ENCODE measurements at places on chromosomes 7 and 10.

DNA sequence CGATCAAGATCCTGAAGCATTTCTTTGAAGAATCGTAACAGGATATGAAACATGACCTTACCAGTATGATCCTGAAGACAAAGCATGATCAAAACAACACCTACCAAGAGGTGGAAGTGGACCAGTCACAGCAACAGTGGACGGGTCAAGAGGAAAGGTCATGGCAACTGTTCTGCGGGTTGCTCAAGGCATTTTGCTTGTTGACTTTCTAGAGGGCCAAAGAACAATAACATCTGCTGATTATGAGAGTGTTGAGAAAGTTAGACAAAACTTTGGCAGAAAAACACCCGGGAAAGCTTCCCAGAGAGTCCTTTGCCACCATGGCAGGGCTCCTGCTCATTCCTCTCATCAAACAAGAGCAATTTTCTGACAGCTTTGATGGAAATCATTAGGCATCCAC, 65.6 kb upstream of the LRRC18 start:
- ATAC-seq, result no peak

- no peak for ATAC-seq
Observed at GRCh38 chr10:55782181-55782580, 578.9 kb downstream of the ZWINT start.

DNA sequence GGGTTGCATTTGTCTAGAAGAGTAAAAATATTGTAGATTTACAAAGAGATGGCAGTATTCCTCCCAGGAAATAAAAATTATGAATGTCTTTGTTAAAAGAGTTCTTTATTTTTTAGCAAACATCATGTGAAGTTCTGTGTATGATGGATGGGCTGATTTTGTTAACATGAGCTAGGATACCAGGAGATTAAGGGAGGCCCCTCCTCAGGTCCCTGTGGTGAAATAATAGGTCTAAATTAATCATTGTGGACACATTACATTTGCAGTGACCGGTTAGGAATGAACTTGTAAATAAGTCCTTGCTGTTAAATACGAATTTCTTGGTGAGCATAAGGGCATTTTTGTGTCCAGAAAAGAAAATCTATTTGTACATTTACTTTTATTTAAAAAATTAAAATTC, 339.4 kb upstream of the PHF14 start:
- no peak for ATAC-seq

- no peak for ATAC-seq
Observed at GRCh38 chr7:108246227-108246837, 116.2 kb upstream of the LAMB4 start.

- ATAC-seq, result no peak
Observed at GRCh38 chr10:122630526-122630925, 69.1 kb downstream of the C10orf120 start.

- ATAC-seq, result peak; percentile 32
Observed at GRCh38 chr7:95608359-95609173, 12.2 kb upstream of the PDK4 start.

DNA sequence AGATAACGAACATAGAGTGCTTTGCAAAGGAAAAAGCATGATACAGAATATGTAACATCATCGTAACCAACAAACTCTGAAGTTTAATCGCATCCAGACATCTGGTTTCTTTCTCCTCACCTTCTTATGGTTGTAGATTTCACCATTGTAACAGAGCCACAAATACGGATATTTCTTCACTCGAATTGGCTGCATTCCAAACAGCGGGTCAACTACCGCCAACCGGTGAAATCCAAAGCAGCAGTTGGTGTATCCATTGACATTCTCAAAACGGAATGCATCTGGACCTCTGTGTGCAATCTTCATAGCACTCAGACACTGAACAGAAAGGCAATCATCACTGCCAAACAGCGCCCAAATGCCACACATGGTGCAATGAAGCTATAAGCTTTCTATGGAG, 3.4 kb downstream of the ASNS start:
- no peak for ATAC-seq

DNA sequence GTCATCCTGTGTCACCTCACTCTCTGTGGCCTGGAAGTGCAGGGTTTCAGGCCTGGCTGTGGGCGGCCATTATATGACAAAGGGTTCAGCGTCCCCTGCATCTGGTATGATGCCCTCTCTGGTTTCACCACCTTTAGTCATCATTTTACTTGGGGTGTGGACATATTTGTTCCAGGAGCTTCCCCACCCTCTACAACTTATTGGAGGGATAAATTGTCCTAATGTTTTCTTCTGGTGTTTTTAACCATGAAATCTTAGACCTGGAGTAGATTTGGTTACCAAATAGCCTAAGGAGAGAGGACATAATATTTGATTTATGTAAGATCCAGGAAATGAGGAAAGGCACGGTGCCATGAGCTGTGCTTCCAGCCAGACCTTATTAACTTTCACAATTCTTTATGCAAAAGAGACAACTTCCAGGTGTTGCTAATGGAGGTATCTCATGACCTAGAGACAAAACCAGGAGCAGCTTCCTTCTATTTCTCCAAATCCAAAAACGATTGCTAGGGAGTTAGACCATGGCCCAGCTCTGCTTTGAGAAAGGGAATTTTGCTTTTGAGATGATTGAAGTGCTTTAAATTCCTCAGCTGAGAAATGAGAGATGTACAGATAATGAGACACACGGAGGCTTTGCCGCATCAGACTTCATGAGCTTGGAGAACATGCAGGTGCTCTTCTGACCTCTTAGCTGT, 20.9 kb downstream of the WBP1L start:
- no peak for ATAC-seq

GRCh38 chr10:71290331-71290730, 28.7 kb upstream of the SLC29A3 start:
- ATAC-seq, result no peak

DNA sequence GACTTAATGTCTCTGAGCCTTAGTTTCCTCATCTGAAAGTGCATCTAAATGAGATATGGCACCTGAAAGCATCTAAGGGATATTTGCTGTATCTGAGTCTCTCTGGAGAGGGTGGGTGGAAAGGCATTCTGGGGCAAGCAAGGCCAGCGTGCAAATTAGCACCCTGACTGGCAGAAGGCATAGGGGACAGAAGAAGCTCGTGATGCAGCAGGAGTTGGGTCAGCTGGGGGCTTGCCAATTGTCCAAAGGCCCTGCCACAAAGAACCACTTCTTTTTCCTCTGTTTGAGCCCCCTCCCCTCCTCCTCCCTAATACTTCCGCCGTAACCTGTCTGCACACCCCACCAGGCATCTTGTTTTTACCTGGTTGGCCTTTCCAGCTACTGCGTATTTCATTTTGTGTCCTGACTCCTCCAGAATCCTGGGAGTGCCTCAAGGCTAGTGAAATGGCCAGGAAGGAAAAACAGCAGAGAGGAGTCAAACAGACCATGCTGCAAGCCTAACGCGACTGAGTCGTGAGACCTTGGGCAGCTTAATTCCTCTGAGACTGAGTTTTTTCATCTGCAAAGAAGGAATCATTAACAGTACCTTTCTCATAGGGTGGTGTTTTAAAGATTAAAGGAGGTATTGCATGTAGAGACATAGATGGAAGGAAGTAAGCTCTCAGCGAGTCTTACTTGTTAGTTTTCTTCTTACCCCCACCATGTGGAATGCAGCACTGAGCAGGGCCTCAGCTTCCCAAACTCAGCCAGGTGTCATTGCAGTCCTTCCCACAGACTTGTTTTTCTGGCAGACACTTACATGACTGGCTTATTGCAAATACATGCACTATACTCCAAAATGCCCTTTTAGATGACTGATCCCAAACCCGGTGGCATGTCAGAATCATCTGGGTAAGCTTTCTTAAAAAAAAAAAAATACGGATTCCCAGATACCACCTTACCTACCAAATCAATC, 49.1 kb upstream of the MXI1 start:
- no peak for ATAC-seq

- ATAC-seq, result peak; percentile 33
Observed at GRCh38 chr10:93376372-93377293, 105.5 kb downstream of the MYOF start.

DNA sequence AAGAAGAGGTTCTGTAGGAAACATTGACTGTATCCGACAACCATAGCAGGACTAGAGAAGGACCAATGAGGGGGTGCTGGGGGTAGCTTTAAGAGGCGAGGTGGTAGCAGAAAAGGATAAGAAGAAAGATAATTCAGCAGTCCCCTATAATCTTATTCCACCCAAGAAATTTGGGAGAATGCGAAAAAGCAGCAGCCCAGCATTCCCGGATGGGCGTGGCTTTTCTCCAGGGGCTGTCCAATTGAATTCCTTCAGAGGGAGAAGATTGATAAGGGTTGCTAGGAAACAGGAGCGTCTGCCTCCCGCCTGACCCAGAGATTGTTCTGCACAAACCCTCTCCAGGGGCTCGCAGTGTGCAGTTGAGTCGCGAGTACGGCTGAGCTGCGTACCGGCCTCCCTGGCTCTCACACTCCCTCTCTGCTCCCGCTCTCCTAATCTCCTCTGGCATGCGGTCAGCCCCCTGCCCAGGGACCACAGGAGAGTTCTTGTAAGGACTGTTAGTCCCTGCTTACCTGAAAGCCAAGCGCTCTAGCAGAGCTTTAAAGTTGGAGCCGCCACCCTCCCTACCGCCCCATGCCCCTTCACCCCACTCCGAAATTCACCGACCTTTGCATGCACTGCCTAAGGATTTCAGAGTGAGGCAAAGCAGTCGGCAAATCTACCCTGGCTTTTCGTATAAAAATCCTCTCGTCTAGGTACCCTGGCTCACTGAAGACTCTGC, at the start of gene GRM3:
GRM3 (plus strand) TSS at position 349 of the 721 bp plus-strand sequence. CDS start 121,237 bp downstream, outside the sequence.
- ATAC-seq, result no peak

GRCh38 chr10:35391153-35391953, 55.0 kb downstream of the CCNY start:
- ATAC-seq, result no peak

- ATAC-seq, result no peak
Observed at GRCh38 chr10:12615296-12616220, 266.2 kb downstream of the CAMK1D start.

GRCh38 chr10:106795619-106796018, 368.9 kb downstream of the SORCS1 start:
- ATAC-seq, result no peak

- peak; percentile 90 for ATAC-seq
Observed at GRCh38 chr7:6272481-6273323, at the start of gene CYTH3. CYTH3 (minus strand) TSS chr7:6272624; CDS start chr7:6272507, 117 bp downstream.

GRCh38 chr7:16984375-16984774, 102.6 kb upstream of the AGR3 start:
- ATAC-seq, result no peak

DNA sequence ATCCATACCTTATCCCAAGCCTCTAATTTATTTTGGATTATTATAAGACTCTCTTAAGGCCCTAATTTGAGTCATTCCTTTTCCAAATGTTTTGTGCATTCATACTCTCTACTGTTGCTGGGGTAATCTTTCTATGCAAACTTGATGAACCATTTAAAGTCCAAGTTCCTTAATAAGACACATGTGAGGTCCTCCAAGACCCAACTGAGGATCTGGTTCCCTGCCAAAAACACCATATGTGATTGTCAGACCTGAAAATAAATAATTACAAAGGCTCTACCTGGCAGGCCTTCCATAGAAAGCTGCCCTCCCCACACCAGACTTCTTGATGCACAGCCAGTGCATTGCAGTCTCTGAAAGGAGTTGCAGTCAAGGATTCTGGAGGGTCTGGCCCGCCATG, 257.9 kb upstream of the AKR1E2 start:
- ATAC-seq, result no peak

GRCh38 chr7:105267244-105267643, 121.5 kb downstream of the SRPK2 start:
- no peak for ATAC-seq

DNA sequence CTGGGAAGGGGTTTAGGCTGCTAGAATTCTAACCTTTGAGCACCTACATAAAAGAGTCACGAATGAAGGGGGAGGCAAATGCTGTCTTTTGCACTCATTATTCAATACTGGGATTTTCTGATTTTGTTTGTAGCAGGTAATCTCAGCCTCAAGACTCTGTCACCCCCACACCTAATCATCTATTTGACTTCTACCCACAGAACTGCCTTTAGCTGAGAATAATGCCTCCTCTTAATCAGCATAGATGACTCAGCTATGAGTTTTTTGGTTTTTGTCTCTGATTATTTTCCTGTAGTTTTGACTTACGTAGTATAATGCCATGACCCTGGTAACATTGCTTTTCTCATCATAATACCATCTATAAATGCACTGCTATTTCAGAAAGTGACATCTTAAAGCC, 42.7 kb upstream of the CACNB2 start:
- peak; percentile 24 for ATAC-seq

- ATAC-seq, result no peak
Observed at GRCh38 chr10:119409906-119410305, 132.6 kb downstream of the RGS10 start.

DNA sequence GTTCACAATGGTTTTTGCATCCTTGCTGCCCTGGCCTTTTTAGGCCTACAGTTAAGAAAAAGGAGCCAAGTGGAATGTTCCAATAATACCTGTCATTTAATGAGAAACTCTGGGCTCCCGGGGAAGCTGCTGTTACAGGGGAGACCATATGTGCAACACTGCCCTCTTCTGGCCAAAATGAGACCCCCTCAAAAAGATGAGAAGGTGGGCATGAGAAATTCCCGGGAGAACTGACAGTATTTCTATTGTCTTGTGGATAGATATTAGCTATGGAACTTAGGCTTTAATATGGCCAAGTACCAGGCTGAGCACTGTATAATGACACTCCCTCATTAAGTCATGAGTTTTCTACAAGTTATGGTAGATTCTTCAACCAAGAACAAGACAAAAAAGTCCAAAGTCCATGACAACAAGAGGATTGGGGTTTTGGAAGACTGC, 99.4 kb downstream of the CCDC3 start:
- ATAC-seq, result no peak

- no peak for ATAC-seq
Observed at GRCh38 chr7:18644981-18645380, 149.4 kb downstream of the HDAC9 start.

DNA sequence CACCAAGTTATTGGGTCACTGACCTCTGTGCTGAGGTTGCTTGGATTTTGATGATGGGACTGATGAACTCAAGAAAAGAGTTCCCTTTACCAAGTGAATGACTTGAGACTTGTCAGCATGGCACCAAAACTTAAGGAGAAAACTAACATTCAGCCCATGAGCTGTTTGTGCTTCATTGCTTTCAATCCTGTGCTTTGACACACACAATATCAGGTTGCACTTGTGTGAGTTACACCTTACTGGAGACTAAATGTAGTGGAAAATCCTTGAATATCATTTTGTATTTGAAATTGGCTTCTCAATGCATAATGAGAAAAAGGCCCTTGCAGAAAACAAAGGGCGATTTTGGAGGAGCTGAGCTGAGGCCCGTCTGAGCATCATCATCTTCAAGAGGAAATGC, 2.7 kb downstream of the BAG3 start:
- no peak for ATAC-seq

DNA sequence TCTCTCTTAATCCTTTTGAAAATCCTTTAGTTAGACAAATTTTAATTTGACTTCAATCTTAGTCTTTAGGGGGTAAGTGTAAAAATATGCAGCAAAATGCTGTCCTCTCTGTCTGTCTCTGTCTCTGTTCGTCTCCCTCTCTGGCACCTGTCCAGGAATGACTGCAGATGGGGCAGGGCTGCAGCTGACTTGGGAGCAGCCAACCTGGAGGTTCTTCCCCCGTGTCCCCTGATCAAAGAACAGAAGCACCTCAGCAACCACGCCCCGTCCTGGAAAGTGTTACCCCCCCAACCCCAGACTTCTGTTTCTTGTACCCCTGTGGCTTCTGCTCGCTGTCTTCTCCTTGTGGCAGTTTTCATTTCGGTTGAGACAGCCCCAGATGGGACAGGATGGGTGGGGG, 141.6 kb upstream of the NPS start:
- ATAC-seq, result no peak

- ATAC-seq, result no peak
Observed at GRCh38 chr10:116007256-116007891, 265.6 kb downstream of the GFRA1 start.

GRCh38 chr7:28096713-28097112, 83.9 kb downstream of the JAZF1 start:
- ATAC-seq, result no peak
